ENCODE measurements at places on chromosomes 12 and 14. TPM values are rescaled to one million over a fixed set of nuclear protein-coding genes. Genes with fewer than 3 reads are reported as not detected.
A peak's percentile ranks its signal among the peaks of the same experiment; 100 is the strongest.

The RAD9B gene
- polyA plus RNA-seq, result 0.08 TPM

The FOXG1 gene
- polyA plus RNA-seq, result not detected

The BCL11B gene
- 0.02 TPM for polyA plus RNA-seq

The ZNF140 gene
- 7.6 TPM for polyA plus RNA-seq

The FZD10 gene
- polyA plus RNA-seq, result not detected

GRCh38 chr12:49741882-49742620 lies 694 bp downstream of the TMBIM6 start:
- DNase-seq, result peak; percentile 84

- DNase-seq, result no peak
Observed at GRCh38 chr12:62839869-62840660, 94.9 kb downstream of the PPM1H start.

GRCh38 chr12:129193263-129193871 lies 340.1 kb downstream of the GLT1D1 start:
- DNase-seq, result no peak

DNA sequence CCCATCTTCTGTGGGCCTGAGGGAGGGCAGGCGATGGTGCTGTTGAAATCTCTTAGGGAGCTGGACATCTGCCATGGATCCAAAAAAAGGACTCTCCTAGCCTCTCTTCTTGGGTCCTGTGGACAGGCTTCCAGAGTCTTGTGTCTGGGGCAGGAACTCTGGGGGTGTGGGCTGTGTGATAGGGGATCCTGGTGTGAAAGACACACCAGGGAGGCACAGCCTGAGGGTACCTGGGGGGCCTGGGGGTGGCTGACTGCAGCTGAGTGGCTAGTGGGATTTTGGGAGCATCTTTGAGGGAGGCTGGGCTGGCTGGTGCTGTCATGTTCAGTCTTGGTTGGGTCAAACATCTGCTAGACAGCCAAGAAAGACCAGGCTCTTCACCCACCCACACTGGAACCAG lies 1.8 kb upstream of the KRT83 start:
- no peak for DNase-seq

GRCh38 chr12:51779876-51780275 lies 68.6 kb downstream of the FIGNL2 start:
- no peak for DNase-seq

- no peak for DNase-seq
Observed at GRCh38 chr12:11756523-11756922, 107.0 kb downstream of the ETV6 start.

DNA sequence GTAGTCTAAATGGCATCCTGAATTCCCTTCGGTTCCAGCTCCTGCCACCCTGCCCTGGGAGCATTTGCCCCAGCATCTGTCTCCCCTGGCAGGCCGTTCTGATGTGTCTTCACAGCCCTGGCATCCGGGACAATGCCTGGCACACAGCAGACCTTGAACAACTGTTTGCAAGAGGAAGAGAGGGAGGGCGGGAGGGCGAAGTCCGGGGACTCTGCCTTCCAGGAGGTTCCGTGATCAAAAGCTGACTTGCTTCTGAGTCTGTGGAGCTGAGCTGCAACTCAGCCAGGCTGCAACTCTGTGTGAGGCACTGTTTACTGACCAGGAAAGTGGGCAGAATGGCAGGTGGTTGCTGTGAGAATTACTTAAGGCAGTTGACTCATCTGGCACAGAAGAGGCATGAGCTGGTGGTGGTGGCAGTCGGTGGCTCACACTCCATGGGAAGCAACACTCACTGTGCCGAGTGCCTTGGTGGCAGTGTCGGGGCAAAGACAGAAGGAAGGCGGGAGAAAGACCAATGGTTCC lies 61.1 kb upstream of the DLK1 start:
- DNase-seq, result no peak

- peak; percentile 59 for DNase-seq
Observed at GRCh38 chr12:85923767-85924331, 49.8 kb downstream of the NTS start.

GRCh38 chr14:34036319-34036766 lies 85.5 kb upstream of the EGLN3 start:
- DNase-seq, result no peak

DNA sequence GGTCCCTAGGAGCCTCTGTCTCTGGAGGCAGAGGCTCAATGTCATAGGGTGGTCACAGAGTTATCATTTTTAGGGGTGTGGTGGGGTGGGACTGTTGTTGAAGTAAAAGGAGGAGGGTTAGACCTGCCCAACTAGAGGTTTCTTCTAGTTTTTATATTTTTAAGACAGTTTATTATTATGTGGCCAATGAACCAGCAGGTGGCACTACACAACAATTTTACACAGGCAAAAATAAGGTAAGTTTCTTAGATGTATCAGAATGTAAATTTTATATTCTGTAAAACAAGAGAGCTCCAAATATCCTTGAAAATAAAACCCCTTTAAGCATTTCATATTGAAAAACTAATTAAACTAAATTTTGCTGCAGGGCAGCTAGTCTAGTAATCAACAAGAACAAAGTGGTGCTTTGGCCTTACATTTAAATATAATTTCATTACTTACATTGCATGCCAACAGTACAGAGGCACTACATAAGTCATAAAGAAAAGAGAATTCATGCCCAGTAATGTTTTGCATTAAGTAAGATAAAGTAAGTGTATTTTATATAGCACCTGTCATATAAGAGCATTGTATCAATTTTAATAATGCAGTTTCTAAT lies 22.2 kb upstream of the OVCH1 start:
- peak; percentile 75 for DNase-seq

GRCh38 chr14:52073251-52073650 lies 4.4 kb upstream of the NID2 start:
- no peak for DNase-seq

GRCh38 chr14:68846466-68846865 lies 53.6 kb upstream of the ZFP36L1 start:
- no peak for DNase-seq

DNA sequence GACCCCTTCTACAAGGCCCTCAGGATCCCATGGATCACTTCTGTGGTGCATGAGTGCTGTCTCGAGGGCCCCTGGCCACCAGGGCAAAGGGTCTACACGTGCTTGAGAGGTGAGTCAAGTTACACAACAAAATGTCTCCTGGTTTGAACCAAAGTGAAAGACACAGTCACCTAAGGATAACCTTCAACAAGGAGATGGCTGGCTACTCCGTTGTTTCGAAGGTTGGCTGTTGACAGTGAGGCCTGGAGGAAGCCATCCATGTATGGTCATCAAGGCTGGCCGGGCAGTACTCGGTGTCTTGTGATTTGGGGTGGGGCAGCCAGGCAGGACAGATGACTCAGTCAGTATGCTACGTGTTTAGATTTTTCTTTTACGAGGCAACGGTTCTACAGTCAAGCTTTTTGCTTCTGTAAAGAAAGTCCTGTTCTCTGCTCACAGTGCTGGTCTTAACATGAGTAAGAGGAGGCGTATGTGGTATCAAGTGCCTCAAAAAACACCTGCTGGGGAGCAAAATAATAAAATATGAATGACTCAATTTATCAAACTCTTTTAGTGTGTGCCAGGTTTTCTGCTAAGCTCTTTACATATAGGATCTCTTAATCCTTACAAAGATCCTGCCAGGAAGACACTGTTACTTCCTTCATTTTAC lies 18.0 kb upstream of the NT5DC3 start:
- DNase-seq, result peak; percentile 28

Measured in endothelial cell of umbilical vein (primary cell).